ENCODE measurements at places on chromosomes 16 and 17.

DNA sequence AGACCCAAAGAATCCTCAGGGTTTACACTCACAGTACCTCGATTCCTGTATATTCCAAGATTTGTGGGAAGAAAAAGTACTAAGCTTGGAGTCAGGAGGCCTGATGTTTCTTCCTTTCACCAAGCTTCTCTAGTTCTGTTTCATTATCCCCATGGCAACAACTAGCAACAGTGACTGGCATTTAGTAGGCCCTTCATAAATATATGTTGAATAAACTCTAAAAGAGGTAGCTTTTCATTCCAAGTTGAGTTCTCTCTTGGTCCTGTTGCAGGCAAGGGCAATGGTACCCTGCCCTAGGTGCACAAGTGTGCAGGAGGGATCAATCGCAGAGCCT is 527 bp upstream of the UBE2Z start:
- DNase-seq, result no peak

- no peak for DNase-seq
Observed at GRCh38 chr17:27609611-27610303, 21.2 kb upstream of the LGALS9 start.

DNA sequence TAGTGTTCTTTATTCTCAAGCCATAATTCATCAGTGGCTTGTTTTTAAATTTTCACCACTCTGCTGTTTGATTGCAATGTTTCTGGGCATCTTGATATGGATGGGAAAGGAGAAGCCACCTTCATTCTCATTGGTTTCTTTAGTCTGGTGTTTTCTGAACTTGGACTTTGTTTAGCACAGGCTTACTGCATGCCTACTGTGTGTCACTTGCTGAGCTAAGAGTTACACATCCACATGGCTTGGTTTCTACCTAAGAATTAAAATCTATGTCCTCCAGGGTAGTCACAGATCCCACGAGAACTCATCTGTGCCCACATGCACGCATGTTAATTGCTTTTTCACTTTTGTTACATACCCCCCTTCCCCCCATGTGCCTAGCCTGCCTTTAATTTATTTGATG is 4.6 kb downstream of the CMIP start:
- DNase-seq, result no peak

DNA sequence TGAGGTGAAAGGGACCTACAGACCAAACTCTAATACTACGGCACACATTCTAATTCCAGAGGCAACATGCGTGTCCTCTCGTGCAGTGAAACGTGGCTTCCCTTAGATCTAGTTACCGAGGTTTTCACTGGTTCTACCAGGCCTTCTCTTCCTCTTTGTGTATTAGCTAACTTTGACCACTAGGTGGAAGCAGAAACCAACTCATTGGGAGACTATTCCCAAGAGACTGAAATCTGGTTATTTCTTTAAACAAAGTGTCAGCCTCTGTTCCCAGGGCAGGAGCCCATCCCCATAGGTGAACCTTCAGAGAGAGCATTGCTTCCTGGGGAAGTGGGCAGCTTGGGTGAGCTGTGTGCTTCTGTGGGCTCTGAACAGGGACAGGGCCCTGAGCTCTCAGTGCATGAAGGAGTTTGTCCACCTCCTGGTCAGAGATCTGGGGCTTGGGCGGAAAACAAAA is 19.7 kb upstream of the RCVRN start:
- DNase-seq, result peak; percentile 76

DNA sequence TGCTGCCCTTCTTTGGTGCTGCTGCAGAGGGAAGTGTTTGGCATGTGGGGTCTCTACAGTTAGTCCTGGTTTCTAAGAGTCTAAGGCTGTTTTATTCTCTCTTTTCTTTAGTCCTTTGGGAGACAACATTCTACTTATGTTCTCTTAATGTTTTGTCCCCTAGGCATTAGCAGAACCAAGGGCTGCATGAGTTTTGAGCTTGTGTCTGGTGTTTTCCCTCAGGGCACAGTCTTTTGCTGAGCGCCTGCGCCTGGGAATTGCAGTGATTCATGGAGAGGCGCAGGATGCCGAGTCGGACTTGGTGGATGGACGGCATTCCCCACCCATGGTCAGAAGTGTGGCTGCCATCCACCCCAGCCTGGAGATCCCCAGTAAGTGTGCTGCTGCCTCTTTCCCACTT is 41.1 kb upstream of the SLC5A10 start:
- DNase-seq, result no peak

DNA sequence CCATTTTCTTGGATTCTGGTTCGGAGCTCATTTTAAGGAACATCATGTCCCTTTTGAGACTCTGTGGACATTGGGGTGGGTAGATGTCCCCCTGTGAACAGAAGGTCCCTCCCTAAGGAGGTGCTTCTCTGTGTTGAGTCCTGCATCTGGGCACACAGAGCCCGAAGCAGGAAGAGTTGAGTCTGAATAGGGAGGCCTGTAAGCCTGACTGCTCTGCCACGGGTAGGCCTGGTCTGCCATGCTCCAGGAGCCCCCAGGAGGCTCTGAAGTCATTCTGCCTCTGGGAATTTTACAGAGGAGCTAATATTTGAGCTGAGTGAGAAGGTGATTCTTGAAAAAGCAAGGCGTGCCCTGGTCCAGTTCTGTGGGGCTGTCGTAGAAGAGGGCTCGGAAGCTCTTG is 50.6 kb downstream of the TENT4B start:
- DNase-seq, result no peak

DNA sequence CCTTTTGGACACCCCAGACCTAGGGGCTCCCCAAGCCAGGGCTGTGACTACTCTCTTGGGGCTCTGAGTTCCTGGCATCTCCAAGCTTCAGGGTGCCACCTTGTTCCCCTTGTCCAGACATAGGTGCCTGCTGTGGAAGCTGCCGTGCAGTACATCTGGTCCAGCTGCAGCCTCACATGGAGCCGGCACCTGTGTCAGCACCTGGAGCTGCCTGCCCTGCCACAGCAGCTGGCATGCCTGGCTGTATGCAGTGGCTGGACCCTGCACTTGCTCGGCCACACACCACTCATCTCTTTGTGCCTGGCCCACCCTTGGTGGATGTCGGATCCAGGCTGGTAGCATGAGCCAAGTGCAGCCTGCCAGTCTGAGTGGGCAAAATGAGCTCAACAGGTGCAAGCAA is 775.8 kb downstream of the CDH11 start:
- peak; percentile 6 for DNase-seq

- DNase-seq, result no peak
Observed at GRCh38 chr16:89110641-89111040, 17.0 kb downstream of the ACSF3 start.

GRCh38 chr16:88354229-88355092 is 28.3 kb upstream of the ZNF469 start:
- DNase-seq, result no peak

- peak; percentile 92 for DNase-seq
Observed at GRCh38 chr17:40314584-40314956, 5.6 kb downstream of the RARA start.

DNA sequence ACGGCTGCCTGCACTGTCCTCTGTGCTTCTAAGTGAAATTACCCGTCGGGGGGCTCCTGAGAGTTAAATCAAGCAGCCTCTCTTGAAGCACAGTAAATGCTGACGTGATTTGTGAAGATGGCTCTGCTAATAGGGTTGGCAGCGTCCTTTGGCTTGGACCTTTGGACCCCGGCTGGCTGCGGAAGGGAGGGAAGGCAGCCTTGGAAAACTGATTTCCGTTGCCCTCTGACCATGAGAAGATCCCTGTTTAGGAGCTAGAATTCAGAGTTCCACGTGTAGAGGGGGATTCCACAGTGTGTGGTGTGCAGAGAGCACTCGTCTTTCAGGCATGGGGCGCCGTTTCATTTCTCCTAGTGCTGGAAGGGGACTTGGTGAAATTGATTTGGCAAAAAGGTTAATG is 640.8 kb downstream of the WWOX start:
- DNase-seq, result no peak

DNA sequence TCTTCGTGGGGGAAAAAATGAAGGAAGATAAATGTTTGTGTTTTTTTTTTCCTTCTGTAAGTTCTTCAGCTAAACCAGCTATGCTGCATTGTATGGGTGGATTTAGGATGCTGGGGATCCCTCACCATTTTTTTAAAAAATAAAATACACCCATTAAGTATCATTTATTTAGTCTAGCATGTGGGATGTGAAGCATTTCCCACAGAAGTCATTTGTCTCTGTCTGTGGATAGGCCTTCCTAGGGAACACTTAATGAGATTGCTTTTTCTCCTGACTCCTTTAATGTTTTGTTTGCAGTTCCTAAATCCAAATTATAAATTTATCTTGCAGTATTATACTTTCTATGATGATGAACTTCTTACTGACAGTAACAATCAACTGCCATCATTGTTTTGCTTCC is 146.7 kb downstream of the PPM1E start:
- no peak for DNase-seq

DNA sequence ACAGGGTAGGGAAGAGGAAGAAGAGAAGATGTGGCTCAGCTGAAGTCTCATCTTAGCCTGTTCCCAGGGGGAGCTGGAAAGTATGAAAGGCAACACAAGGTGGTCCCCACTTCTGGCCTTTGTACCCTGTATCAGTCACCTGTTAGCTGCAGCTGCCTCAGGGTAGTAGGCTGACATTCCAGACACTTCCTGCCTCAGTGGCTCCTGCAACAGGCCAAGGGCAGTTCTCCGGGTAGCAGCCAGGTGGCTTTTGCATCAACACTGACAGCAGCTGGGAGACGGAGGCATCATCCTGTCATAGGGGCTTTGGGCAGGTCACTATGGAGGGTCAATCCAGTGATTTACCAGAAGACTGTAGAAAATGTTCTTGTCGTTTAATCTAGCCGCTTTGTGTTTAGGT is 124.0 kb downstream of the RGS9 start:
- DNase-seq, result no peak

GRCh38 chr16:1612320-1613111 is at the start of gene CRAMP1:
Gene CRAMP1, plus strand, starts transcription at chr16:1612360. Its CDS starts 2,280 bp downstream, at chr16:1614640.
- DNase-seq, result no peak

DNA sequence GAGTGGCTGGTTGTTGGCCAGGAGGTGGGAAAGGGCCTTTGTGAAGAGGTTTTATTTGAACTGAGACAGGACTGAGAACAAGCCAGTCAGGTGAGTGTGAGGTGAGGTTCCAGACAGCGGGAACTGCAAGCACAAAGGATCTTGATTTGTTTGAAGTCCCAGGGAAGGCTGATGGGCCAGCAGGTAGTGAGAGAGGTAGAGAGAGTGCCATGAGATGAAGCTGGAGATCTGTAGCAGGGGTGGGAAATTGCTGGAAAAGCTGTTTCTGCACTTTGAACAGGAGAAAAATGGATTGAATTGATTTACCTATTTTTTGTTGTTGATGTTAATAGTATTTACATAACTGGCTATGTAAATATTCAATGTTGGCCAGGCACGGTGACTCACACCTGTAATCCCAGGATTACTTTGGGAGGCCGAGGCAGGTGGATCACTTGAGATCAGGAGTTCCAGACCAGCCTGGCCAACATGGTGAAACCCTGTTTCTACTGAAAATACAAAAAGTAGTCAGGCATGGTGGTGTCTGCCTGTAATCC is 7.7 kb upstream of the DCTPP1 start:
- DNase-seq, result no peak

DNA sequence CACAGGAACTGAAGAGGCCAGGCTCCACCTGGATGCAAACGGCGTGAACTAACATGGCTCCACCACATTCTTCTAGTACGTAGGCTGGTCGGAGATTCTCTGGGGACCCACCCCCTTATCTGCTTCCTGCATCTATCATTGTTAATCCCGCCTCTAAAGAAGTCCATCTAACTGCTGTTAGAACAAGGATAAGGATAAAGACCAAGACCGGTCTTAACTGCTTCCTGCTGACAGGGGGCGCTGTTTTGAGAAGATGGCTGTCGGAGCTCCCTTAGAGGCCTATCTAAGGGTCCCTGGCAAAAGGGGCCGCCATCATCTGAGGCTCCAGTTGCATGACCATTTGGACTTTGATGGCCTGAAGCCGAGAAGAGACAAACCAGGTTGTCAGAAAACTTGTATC is 25.8 kb upstream of the TNFSF12 start:
- peak; percentile 46 for DNase-seq

GRCh38 chr16:56389554-56389953 is 35.8 kb downstream of the AMFR start:
- no peak for DNase-seq

DNA sequence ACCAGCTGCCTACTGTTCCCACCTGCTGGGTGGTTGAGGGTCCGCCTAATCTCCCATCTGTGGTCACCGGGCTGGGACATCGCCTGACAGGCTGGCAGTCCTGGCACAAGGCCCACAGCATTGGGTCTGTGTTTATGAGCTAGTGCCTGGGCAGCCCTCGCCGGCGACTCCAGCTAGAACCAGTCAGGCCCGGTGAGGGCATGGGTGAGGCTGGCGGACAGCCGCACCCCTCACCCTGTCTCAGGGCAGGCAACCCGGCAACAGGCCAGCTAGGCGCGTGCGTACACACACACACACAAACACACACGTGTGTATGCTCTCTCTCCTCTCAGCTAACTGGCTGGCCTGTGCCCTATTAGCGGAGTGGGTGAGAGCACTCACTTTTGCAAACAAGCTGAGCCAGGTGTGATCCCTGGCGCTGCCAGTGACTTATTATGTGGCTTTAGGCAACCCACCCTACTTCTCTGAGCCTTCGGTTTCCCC is 10.4 kb downstream of the HSD11B2 start:
- peak; percentile 76 for DNase-seq

- no peak for DNase-seq
Observed at GRCh38 chr17:80862978-80863377, 128.7 kb upstream of the CHMP6 start.

GRCh38 chr17:63138713-63139112 is 172.7 kb downstream of the TANC2 start:
- no peak for DNase-seq

DNA sequence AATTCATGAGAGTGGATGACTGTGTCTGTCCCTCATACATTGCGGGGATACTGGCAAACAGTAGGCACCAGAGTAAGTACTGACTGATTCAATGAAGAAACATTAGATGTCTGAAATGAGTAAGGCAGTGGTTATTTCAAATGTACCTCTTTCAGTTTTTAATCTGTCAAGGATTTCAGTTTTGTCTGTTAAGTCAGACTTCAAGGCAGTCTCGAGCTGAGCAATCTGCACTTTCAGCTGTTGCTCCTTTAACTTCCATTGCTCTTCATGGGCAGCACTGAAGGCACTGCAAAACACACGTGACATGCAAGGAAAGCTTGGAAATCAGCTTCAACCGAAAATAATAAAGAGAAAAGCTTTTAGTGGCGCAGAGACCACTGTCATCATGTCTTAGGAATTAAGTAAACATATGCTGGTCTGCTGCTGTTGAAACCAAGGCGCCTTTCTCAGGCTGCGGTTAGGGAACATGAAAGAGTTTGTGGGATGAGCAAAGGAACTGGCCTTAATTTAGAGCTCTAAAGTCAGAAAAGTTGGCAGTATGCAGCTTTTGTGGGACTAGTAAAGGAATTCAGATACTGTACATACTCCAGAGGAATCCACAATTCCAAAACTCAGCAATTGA is 38.8 kb downstream of the RPGRIP1L start:
- no peak for DNase-seq

GRCh38 chr16:78925083-78925767 is 675.3 kb downstream of the MAF start:
- peak; percentile 11 for DNase-seq

GRCh38 chr16:64983963-64984362 is 137.9 kb downstream of the CDH11 start:
- peak; percentile 27 for DNase-seq

DNA sequence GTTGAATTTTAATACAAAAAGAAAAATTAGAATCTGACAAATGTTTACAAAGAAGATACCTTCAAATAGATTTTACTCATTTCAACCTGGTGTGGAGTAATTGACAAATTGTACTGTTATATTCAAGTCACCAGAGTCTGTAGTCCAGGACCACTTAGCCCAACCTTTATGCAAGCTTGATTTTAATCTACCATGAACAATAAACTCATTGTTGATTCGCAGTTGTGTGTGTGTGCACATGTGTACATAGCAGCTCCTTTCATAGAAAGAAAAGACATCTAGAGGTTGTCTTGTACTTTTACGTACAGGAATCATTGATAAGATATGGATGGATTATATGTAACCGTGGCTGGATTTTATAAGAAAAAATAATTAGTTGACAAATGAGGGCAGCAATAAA is 20.7 kb upstream of the LRRC37A start:
- no peak for DNase-seq
